Muscle of leg (tissue), 16 donors: ENCODE measurements at places on chromosomes 4 and X. TPM values are rescaled to one million over a fixed set of nuclear protein-coding genes. Genes with fewer than 3 reads are reported as not detected.

GRCh38 chrX:109352066-109352588, 129.8 kb downstream of the GUCY2F start:
- peak; percentile 79 for DNase-seq
- no peaks in the 10 kb centered on the region for H3K36me3 ChIP-seq
- peaks cover 12% of the 10 kb centered on the region for H3K27me3 ChIP-seq
- H3K4me1 ChIP-seq, result no peaks in the 10 kb centered on the region

DNA sequence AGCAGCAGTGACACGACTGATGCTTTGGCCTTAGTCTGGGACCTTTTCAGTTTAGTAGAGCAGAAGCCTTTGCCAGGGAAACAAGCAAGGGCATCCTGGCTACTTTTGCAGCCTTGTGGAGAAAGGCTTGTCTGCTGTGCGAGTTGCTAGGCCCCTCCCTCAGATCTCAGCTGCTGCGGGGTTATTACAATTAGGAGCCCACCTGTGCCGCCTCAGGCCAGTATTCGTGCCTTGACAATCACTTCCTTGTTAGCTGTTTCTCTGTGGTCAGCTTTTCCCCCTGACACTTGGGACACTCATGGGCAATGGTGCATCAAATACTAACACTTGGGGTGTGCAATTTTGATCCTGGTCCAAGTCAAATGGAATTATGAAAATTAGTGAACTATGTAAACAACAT, 67.9 kb downstream of the SH2D1A start:
- no peaks in the 10 kb centered on the region for H3K27me3 ChIP-seq
- no peak overlapping the region for H3K27ac ChIP-seq
- DNase-seq, result no peak
- no peak overlapping the region for H3K4me3 ChIP-seq
- H3K36me3 ChIP-seq, result no peaks in the 10 kb centered on the region
- no peaks in the 10 kb centered on the region for H3K4me1 ChIP-seq

DNA sequence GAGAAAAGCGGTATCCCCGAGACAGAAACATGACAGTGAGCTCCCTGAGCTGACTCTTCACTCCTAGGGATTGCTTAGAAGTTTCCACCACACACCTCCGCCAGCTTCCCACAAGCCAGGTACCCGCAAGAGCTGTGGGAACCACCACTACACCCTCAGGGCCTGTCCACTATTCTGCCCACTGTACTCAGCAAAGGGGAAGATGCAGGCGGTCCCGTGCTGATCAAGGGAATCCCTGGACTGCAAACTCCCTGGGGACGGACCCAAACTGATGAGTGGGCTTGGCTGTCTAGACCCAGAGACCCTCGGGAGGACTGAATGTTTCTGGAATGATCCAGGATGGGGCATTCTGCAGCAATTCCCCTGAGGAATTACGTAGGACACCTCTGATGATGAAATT, 30.2 kb downstream of the REELD1 start:
- no peak overlapping the region for H3K27ac ChIP-seq
- H3K36me3 ChIP-seq, result no peaks in the 10 kb centered on the region
- DNase-seq, result no peak
- H3K27me3 ChIP-seq, result no peaks in the 10 kb centered on the region
- no peak overlapping the region for H3K4me3 ChIP-seq

DNA sequence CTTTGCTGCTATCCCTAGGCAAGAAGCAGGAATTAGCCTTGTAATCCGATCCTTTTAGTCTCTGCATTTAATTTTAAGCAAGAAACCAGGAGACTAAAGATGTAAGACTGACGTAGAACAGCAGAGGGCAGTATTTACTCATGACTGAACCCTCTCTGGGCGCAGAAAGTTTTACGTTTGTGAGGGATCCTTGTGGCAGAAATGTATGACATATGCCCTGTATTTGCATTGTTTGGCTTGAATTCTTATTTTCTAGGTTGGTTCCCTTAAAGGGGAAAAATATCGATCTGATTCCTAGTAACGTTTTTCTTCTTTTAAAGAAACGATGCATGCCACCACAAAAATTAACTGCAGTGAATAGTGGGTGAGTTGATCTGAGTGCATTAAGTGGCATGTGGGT, 1.3 kb upstream of the FAT4 start:
- no peak overlapping the region for H3K4me3 ChIP-seq
- peak overlapping the region; percentile 99 for H3K27ac ChIP-seq
- peaks cover 7% of the 10 kb centered on the region for H3K36me3 ChIP-seq
- H3K4me1 ChIP-seq, result peaks cover 27% of the 10 kb centered on the region
- DNase-seq, result peak; percentile 96

DNA sequence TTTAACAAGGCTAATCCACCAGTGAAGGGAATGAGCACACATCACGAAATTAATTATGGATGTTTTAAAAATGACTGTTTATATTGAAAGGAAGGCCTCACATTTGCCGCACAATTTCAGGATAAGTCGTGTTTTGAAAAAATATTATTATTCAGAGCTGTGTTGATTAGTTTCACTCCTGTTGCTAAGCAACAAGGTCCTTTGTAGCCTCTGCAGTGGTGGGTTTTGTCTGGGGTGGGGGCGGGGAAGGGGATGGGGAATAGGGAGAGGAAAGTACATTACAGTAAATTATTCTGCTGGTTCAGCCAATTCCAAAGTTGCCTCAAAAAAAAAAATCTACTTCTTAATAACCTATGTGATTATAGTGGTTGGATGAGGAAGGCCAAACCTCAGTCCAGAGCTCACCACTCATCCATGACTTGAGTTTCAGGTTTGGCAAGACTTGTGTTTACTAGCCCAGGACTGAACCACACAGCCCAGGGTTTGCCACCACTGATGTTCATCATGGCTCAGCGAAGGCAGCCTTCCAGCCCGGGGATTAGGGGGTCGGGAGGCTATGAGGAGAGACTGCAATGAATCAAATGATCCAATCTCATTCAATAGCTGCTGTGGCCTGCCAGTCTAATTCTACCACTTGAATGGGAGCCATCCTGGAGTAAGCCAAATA, 162.5 kb upstream of the ATP6AP2 start:
- H3K36me3 ChIP-seq, result no peaks in the 10 kb centered on the region
- peaks cover 5% of the 10 kb centered on the region for H3K4me1 ChIP-seq
- no peak overlapping the region for H3K27ac ChIP-seq
- peaks cover 40% of the 10 kb centered on the region for H3K27me3 ChIP-seq

DNA sequence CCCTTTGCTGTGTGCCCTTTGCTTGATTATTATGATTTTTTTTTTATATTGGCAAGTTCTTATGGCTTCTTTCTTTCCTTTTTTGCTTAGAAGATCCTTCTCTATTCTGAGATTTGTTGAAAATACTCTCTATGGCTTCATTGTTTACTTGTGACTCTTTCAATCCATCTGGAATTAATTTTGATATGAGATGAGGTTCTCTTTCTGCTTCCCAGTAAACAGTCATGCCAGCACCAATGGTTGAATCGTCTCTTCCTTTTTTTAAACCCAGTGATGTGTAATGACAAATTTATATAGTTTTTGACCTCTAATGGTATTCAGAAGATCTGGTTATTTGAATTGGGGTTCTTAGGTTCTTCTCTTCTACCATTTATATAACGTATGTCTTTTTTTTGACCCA, 121.8 kb downstream of the ARHGAP10 start:
- H3K4me1 ChIP-seq, result peaks cover 2% of the 10 kb centered on the region
- DNase-seq, result peak; percentile 86
- no peaks in the 10 kb centered on the region for H3K27me3 ChIP-seq
- H3K27ac ChIP-seq, result peak overlapping the region; percentile 1
- H3K4me3 ChIP-seq, result no peak overlapping the region
- peaks cover 8% of the 10 kb centered on the region for H3K36me3 ChIP-seq

DNA sequence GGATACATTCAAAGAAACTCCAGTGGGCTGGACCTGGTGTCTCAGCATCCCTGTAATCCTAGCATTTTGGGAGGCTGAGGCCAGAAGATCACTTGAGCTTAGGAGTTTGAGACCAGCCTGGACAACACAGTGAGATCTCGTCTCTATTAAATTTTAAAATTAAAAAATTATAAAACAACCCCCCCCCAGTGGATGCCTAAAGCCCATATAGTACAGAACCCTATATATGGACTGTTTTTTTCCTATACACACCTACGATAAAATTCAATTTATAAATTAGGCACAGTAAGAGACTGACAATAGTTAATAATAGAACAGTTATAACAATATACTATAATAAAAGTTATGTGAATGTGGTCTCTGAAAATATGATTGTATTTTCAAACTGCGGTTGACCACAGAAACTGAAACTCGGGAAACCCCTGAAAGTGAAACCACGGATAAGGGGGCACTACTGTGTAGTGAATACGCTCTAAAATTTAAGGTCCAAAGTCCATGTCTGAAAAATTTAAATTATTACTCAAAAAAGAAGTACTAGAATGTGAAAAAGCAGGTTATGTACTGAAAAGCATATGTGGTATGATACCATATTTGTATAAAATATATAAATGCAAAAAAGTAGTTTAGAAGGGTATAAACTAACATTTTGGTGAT, 2.0 kb downstream of the SMIM14 start:
- H3K27ac ChIP-seq, result peak overlapping the region; percentile 98
- H3K4me3 ChIP-seq, result peak overlapping the region; percentile 87
- H3K36me3 ChIP-seq, result no peaks in the 10 kb centered on the region
- H3K27me3 ChIP-seq, result no peaks in the 10 kb centered on the region

DNA sequence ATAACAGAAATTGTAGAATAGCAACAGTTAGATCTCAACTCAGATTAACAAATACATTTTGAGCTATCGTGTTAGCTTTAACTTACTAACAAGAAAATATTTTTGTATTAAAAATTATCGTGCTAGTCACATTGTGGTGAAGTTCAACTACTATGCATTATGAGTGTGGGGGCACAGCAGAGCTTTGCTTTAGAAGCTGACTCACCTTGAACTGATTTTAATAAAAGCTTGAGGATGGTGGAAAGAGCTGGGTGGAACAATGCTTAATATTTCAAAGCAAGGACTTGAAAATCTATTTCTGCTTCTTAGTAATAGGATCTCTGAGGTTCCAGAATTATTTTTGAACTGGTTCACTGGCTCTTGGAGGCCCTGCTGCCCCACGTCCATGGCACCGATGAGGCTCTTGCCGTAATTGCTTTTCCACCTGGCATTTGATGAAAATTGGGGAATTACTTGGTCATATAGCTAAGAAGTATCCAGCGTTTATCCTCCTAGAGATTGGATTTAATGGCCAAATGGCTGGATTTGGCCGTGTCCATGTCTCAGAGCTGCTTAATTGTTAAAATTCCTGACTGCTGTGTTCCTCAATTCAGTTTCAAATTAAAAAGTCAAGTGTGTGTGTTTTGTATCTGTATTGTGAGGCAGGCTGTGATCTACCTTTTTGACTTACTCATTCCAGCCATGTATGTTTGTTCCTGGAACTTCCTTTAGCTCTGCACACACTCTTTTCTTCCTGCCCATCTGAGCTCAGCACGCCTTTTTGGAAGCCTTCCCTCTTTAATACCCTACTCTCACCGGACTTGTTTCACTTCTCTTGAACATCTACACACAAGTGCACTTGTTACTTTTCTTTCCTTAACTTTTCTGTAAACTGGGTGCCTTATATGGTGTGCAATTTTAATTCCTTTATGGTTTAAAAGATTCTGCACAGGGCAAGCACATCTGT, 66.6 kb upstream of the LIMCH1 start:
- H3K4me1 ChIP-seq, result peaks cover 8% of the 10 kb centered on the region
- H3K36me3 ChIP-seq, result no peaks in the 10 kb centered on the region
- peak overlapping the region; percentile 38 for H3K27ac ChIP-seq
- H3K4me3 ChIP-seq, result no peak overlapping the region
- H3K27me3 ChIP-seq, result no peaks in the 10 kb centered on the region
- DNase-seq, result peak; percentile 82

- H3K27ac ChIP-seq, result peak overlapping the region; percentile 20
- peaks cover 7% of the 10 kb centered on the region for H3K4me1 ChIP-seq
- H3K4me3 ChIP-seq, result peak overlapping the region; percentile 30
- peaks cover 9% of the 10 kb centered on the region for H3K36me3 ChIP-seq
- no peaks in the 10 kb centered on the region for H3K27me3 ChIP-seq
These were observed 510 bp downstream of the HMGB3 start for GRCh38 chrX:150983521-150984168.

DNA sequence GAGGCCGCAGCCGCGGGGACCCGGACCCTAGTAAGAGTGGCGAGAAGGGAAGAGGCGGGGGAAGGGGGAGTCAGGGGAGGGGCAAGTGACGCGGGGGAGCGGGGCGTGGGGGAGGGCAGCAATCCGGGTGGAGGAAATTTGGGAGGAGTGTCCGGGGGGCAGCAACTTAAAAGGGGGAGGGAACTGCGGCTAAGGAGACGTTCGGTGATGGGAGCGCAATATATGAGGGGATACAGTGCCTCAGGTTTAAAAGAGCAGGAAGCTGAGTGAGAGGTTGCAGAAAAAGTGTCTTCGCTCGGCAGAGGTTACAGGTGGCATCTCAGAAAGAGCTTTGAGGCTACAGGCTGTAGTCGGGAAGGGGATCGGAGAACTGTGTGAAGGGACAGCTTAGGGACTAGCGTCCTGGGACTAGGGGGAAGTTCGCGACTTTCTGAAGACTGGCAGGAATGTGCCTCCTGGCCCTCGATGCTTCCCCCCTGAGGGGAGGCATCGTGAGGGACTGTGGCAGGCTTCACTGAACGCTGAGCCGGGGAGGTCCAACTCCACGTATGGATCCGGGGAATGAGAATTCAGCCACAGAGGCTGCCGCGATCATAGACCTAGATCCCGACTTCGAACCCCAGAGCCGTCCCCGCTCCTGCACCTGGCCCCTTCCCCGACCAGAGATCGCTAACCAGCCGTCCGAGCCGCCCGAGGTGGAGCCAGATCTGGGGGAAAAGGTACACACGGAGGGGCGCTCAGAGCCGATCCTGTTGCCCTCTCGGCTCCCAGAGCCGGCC, 519 bp downstream of the FOXO4 start:
- DNase-seq, result peak; percentile 81
- H3K4me1 ChIP-seq, result peaks cover 22% of the 10 kb centered on the region
- H3K27ac ChIP-seq, result peak overlapping the region; percentile 89
- peak overlapping the region; percentile 62 for H3K4me3 ChIP-seq

DNA sequence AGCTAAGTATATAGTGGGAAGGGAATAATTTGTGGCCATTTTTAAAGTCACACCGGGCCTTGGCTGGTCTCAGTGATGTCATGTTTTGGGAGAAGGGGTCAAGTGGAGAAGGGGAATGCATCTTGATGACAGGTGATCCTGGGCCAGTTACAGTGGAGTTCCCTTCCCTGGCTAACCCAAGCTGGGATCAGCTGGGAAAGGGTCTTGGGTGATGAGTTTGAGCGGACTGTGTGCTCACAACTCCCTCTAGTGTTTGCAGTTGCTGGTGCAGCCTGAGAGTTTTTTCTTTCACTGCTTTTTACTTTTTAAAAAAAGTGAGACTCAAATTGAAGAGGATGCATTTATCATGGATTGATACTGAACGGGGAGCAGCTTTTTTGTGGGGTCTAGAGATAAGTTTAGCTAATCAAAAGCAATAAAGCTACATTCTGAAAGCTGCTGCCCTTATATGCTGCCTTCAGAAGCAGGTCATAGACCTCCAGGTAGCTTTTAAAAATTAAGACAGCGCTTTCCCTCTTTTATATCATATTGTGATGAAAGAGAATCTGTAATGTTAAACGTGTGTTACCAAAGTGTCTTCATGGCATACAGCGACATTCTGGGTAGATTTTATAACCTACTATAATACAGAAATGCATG, 164.7 kb downstream of the DCLK2 start:
- H3K4me3 ChIP-seq, result no peak overlapping the region
- no peaks in the 10 kb centered on the region for H3K4me1 ChIP-seq
- no peaks in the 10 kb centered on the region for H3K36me3 ChIP-seq
- no peaks in the 10 kb centered on the region for H3K27me3 ChIP-seq
- no peak overlapping the region for H3K27ac ChIP-seq
- peak; percentile 53 for DNase-seq

- H3K4me1 ChIP-seq, result no peaks in the 10 kb centered on the region
- H3K27me3 ChIP-seq, result peaks cover 2% of the 10 kb centered on the region
- H3K36me3 ChIP-seq, result no peaks in the 10 kb centered on the region
- H3K4me3 ChIP-seq, result peak overlapping the region; percentile 28
These were observed 127.9 kb upstream of the DMD start for GRCh38 chrX:33339219-33339618.

The PSAPL1 gene
- total RNA-seq, result not detected

The PCDH18 gene
- total RNA-seq, result 74.5 TPM

The EFHC2 gene
- total RNA-seq, result 0.27 TPM

The NSD2 gene
- 43.2 TPM for total RNA-seq

The MAGEC2 gene
- not detected for total RNA-seq

The HPSE gene
- 0.18 TPM for total RNA-seq

The SPON2 gene
- 54.3 TPM for total RNA-seq

The AP1S2 gene
- 39.1 TPM for total RNA-seq
